ENCODE measurements at places on chromosomes 12 and 14. TPM values are rescaled to one million over a fixed set of nuclear protein-coding genes. Genes with fewer than 3 reads are reported as not detected.

PPP1R36 gene
- 0.14 TPM for total RNA-seq

PLD4 gene
- not detected for total RNA-seq

DEGS2 gene
- 3.4 TPM for total RNA-seq

LAG3 gene
- 0.14 TPM for total RNA-seq

SYNE3 gene
- total RNA-seq: 1.2 TPM
